ENCODE measurements at places on chromosomes 6 and 20.

- H3K36me3 ChIP-seq = peaks cover 54% of the 10 kb centered on the region
- H3K4me1 ChIP-seq = peaks cover 1% of the 10 kb centered on the region
- DNase-seq = no peak
- no peaks in the 10 kb centered on the region for H3K27me3 ChIP-seq
- no peak overlapping the region for H3K4me3 ChIP-seq
- no peak overlapping the region for H3K27ac ChIP-seq
Observed at GRCh38 chr20:34528921-34529297, 12.7 kb downstream of the DYNLRB1 start.

- peaks cover 6% of the 10 kb centered on the region for H3K36me3 ChIP-seq
- peaks cover 13% of the 10 kb centered on the region for H3K27me3 ChIP-seq
- H3K4me1 ChIP-seq = peaks cover 31% of the 10 kb centered on the region
- DNase-seq = no peak
- H3K4me3 ChIP-seq = no peak overlapping the region
- no peak overlapping the region for H3K27ac ChIP-seq
Observed at GRCh38 chr6:2033544-2033943, 211.9 kb downstream of the GMDS start.

DNA sequence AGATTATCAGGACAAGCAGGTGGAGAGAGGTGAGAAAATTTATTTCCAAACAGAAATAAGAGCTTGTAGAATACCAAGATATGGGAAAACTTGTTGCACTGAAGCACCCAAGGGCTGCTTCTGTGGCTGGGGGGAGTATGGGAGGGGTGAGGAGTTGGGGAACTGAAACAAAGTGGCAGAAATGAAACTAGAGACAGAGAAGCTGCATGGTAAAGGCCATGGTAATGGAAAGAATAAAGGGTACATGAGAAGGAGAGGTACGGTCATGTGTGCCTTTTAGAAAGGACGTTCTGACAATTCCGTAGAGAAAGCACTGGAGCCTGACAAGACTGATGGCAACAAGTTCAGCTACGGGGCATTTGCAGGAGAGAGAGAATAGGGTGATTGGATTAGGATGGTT, 51.6 kb upstream of the RIN2 start:
- no peak overlapping the region for H3K27ac ChIP-seq
- H3K4me1 ChIP-seq = no peaks in the 10 kb centered on the region
- no peaks in the 10 kb centered on the region for H3K36me3 ChIP-seq
- H3K27me3 ChIP-seq = no peaks in the 10 kb centered on the region
- H3K4me3 ChIP-seq = no peak overlapping the region

- H3K27me3 ChIP-seq = peaks cover 11% of the 10 kb centered on the region
- H3K4me3 ChIP-seq = no peak overlapping the region
- no peak for DNase-seq
- no peak overlapping the region for H3K27ac ChIP-seq
- peaks cover 3% of the 10 kb centered on the region for H3K4me1 ChIP-seq
- no peaks in the 10 kb centered on the region for H3K36me3 ChIP-seq
Observed at GRCh38 chr6:104623052-104623690, 236.5 kb downstream of the HACE1 start.

- peak; percentile 19 for DNase-seq
- no peak overlapping the region for H3K27ac ChIP-seq
- H3K4me1 ChIP-seq = no peaks in the 10 kb centered on the region
- H3K36me3 ChIP-seq = no peaks in the 10 kb centered on the region
Observed at GRCh38 chr6:148972481-148972880, 225.7 kb downstream of the UST start.

GRCh38 chr6:53730767-53731166, 64.0 kb upstream of the LRRC1 start:
- DNase-seq = no peak
- H3K4me1 ChIP-seq = peaks cover 45% of the 10 kb centered on the region
- peaks cover 2% of the 10 kb centered on the region for H3K36me3 ChIP-seq
- no peak overlapping the region for H3K4me3 ChIP-seq
- H3K27ac ChIP-seq = no peak overlapping the region
